ENCODE measurements at places on chromosomes 2 and 18. TPM values are rescaled to one million over a fixed set of nuclear protein-coding genes. Genes with fewer than 3 reads are reported as not detected.
A peak's percentile ranks its signal among the peaks of the same experiment; 100 is the strongest.

Gene GKN2
- not detected for total RNA-seq

DNA sequence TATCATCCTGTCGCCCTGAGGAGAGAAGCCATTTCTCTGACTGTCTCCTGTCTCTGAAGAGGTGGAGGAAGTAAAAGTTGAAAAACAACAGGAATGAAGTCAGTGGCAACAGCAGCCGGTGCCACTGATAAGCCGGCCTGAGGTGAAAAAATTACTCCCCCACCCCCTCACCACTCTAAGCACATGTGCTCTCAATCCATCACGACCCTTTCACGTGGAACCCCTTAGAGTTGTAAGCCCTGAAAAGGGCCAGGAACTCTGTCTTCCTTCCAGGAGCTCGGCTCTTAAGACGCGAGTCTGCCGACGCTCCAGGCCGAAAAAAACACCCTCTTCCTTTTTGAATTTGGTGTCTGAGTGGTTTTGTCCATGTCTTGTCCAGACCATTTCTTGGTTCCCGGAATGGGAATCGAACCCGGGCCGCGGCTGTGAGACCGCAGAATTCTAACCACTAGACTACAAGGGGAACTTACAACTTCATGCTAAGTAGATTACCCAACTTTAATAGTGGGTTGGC is 40.7 kb upstream of the TRIM43 start:
- DNase-seq, result no peak

DNA sequence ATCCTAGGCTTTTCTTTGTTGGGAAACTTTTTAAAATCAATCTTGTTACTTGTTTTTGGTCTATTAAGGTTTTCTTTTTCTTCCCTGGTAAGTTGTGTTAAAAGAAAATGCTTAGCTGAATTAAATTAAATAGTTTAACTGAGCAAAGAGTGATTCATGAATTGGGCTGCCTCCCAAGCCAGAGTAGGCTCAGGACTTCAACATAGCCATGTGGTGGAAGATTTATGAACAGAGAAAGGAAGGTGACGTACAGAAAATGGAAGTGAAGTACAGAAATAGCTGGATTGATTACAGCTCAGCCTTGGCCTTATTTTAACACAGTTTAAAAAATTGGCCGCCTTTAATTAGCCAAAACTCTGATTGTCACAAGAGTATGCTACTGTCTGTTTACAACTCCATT is 27.9 kb upstream of the GALNT5 start:
- DNase-seq, result no peak

DNA sequence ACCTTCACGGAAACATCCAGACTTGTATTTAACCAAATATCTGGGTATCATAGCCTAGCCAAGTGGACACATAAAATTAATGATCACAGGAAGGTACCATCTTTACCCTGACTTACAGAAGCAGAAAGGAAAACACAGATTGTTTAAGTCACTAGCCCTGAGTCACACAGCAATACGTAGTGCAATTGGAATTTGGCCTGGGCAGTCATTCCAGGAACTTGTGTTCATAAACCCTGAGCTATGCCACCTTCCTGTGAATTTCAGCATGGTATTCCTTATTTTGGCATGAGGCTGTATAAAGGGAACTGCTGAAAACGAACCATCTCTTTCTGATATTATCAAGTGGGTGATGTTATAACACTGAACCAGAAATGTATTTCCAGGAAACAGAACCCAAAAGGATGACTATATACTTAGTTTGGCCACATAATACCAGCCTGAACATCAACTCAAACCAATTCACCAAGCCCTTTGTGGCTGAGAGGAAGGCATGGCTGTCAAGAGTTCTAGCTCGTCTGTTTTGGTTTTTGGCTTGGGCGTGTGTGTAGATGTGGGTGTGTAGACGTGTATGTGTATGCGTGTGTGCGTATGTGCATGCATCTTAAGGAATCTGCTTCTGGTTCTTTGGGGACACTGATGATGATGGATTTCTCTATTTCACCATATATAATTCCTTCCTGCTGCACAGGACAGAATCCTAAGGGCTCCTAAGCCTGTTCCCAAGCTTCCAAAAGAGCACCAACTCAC is 533.4 kb upstream of the ID2 start:
- DNase-seq, result no peak

GRCh38 chr2:25552318-25552717 is 121.1 kb downstream of the DTNB start:
- no peak for DNase-seq

Gene MZT2B
- total RNA-seq, result 276 TPM

Gene EVX2
- total RNA-seq, result not detected

GRCh38 chr2:98463551-98463971 is 18.9 kb downstream of the INPP4A start:
- no peak for DNase-seq

- no peak for DNase-seq
These were observed 536.9 kb upstream of the CHAC2 start for GRCh38 chr2:53230691-53231090.

DNA sequence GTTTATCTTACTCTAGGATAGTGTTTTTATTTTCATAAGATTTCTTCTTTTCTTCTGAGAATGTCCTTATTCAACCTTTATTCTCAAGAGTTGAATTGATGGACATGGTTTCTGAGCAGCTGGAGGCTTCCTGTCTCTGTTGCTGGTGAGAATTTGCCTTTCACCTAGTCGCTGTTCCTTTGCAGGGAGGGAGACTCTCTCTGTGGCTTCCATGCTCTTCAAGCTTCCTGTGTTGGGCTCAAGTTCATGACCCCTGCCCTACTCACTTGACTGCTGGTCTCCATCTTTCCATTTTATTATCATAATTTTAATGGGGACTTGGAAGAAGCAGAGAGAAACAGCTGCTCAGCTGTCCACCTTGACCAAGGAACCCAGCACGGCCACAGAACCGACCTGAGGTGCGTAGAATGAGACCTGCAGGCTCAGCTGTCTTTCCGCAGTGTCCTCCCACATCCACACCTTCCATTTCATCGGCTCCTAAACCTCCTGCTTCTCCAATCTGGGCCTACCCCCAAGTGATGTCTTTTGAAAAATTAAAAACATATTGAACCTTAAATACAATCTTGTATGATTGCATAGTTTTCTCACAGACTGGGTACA is 24.2 kb downstream of the TMEM18 start:
- no peak for DNase-seq

DNA sequence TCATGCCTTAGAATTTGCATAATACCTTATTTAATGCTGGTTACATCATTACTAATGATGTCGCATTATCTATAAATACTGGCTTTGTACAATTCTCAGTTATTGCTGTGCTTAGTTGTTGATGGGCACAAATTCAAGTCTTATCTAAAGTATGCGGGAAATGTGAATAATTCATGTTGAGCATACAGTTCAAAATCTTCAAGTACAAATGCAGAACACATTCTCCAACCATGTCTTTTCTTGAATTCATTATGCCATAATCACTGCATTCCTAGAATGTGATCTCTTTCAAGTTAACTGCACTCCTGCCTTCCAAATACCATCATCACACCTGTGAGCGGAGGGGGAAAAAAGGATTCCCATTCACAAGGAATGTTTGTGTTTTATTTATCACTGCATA is 337.0 kb downstream of the MBD2 start:
- no peak for DNase-seq

GRCh38 chr18:46281185-46282176 is 177.3 kb downstream of the HAUS1 start:
- peak; percentile 41 for DNase-seq

GRCh38 chr2:17733599-17733998 is 20.0 kb downstream of the SMC6 start:
- no peak for DNase-seq

- no peak for DNase-seq
These were observed 252.5 kb downstream of the XIRP2 start for GRCh38 chr2:167140767-167141166.

DNA sequence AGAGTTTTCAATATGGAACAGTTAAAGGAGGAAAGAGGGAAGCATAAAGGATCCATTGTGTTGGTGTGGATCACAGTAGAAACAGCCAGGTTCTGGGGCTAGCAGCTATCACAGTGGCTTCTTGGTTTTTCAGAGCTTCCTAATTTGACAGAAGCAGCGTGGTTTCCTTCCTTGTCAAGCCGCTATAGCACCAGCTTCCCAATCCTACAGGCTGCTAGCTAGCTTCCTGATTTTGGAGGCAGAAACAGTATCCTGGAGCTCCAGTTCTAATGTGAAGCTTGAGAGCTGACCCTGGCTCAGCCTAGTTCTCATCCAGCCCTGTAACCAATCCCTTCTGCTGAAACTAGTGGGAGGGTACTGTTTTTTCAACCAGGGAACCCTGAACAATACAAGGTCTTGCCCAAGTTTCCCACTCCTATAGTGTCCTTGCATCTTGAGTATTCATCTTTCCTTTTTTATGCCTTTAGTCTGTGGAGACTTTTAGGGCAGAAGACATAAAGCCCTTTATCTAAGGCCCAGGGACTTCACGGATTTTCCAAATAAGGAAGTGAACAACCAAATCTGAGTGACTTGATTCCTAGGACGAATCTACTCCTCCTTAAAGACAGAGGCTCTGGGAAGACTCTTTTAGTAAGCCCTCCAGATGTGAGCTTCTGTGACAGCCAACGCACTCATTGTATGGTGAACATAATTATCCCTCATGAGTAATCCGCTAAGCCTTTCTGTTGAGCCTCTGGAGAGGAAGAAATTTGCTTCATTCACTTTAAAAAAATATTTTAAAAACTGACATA is 33.8 kb downstream of the CCDC93 start:
- DNase-seq, result no peak

- no peak for DNase-seq
These were observed 65.3 kb upstream of the WIPF1 start for GRCh38 chr2:174662859-174663258.

Gene SCYGR4
- total RNA-seq, result not detected

- no peak for DNase-seq
These were observed 27.8 kb downstream of the ANO7 start for GRCh38 chr2:241216211-241216761.

Gene MROH2A
- not detected for total RNA-seq

DNA sequence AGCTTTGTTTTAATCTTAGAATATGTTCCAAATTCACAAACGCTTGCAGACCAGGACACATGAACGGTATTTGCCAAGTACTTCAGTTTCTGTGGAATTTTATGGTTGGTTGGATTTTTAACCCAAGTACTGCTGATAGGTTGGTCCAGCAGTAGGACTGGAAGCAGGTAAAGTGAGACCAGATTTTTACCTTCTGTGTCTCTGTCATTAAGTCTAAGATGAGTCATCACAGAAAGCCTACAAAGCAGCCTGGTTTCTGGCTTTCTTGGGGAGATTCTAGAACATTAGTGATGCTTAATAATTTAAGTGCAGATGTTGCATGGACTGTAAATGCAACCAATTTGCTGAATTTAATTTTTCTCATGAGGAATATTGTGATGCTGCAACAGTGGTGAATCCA is 100.5 kb downstream of the SCG2 start:
- DNase-seq, result no peak

DNA sequence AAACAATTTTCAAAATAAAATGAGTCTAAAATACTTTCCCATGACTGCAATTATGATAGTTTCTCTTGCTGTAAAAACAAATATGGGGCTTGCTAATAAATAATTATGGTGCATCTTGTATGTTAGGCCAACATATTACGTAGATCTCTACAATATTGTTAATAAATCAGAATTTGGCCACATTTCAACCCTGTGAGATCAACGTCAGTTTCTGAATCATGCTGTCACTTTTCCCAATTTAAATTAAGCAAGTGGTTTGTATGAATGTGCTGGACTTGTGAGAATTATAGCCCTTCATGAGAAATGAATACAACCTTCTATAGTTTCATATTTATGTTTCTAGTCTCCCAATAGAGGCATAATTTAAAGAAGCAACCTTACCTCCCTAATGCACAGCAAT is 808.9 kb downstream of the SUCLG1 start:
- DNase-seq, result no peak

DNA sequence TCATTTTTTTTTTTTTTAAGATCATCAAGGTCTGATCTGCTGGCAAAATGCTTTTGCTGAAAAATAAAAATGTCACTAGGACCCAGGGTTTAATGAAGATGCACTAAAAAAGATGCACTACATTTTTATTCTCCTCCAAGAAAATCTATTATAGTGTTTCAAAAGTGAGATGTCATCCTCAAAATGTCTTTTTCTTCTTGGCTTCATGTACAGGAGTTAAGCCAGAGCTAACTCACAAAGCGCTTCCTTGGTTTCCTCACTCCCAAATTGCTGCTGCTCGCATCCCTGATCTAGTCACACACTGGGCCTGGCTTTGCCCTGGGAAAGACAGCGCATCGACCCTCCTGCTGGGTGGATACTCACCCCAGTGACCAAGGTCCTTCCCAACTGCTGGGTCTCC is 113.4 kb upstream of the CCDC68 start:
- no peak for DNase-seq

Gene SKA1
- total RNA-seq, result 3.3 TPM

GRCh38 chr2:199717587-199717907 is 133.4 kb downstream of the FTCDNL1 start:
- DNase-seq, result no peak

DNA sequence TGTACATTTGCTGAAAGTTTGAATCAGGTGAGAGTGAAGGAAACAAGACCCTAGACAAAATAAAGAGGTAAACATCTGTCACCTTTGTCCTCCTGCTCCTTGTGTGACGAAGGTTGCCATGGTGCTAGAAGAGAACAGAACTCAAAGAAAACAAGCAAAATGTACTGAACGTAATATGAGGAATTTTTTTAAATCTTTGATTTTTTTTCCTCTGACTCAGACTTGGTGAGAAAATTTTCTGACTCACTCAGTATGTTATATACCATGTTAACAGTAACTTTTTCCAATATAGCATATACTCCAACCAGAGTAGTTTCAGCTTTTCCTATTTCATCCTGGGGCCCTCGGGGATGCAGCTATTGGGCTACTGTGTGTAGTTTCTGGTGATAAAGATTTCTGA is 2114.6 kb upstream of the PIK3C3 start:
- no peak for DNase-seq

- DNase-seq, result no peak
These were observed 1.4 kb downstream of the PRKD3 start for GRCh38 chr2:37323176-37323780.

GRCh38 chr2:235107640-235107951 is 155.8 kb downstream of the SH3BP4 start:
- DNase-seq, result no peak

GRCh38 chr2:22690096-22690495 is 694.9 kb upstream of the KLHL29 start:
- DNase-seq, result no peak

- no peak for DNase-seq
These were observed 54.6 kb upstream of the RASGRP3 start for GRCh38 chr2:33421820-33422219.

Gene MXD1
- 9.2 TPM for total RNA-seq

DNA sequence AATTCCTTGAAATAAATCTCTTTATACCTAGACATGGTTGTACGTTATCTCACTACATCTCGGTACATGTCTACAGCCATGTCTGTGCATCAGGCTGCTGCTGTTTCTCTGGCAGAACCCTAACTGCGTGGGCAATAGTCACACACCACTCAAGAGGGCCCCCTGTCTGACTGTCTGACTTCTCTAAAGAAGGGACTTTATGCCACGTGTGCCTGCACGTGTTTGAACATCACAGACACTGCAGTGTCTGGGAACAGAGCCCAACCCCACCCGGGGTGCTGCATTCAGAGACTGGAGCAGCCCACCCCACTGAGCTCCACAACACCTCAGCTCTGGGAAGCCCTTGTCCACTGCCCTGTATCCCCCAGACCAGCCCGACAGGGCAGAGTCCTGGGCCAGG is 55.0 kb downstream of the KIF1A start:
- no peak for DNase-seq

- DNase-seq, result no peak
These were observed 37.5 kb downstream of the CABLES1 start for GRCh38 chr18:23172591-23173380.
